ENCODE measurements at places on chromosomes 5 and 9.

GRCh38 chr5:107630184-107630583 lies 40.6 kb downstream of the EFNA5 start:
- DNase-seq, result no peak

DNA sequence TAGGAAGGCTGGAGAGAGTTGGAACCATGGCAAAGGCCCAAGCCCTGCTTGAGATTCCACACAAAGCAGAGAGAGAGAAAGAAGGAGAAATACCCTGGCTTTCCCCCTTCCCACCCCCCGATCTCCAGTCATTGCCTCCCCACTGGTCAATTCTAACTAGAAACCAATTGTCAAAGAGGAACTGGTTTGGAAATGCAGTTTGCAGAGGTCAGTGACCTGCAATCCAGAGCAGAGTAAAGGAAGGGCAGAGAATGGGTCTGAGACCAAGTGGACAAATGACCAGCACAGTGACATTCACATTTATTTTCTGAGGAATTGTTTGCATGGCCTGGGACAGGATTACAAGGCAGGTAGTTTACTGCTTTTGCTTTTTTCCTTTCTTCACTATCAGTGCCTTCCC lies 37.5 kb upstream of the ZFYVE16 start:
- no peak for DNase-seq

DNA sequence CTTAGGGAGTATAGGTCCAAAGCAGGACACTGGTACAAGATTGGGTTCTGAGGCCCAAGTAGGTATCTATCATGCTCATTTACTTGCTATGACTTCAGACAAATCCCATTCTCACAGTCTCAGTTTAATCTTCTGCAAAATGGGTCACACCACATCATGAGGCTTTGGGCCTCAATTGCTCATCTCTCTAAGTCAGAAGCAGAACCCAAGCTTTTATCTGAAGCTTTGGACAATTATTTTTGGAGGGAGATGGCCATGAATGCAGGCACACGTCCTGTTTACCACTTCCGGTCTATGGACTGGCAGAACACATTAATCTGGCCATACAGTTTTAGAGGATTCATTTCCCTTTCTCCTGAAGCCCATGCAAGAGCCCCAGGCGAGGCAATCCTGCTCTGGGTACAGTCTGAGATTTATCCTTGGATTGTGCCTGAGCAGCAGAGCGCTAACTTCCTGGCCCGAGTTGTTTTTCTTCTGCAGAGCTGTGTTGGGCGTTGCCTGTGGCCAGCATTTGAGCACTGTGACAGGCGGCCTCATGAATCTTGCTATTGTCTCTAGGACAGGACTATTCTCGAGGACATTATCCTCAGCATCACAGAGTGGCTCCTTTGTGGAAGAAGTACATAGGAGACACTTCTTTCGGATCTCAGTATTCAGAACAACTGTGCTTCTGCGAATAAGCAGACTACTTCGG lies 16.1 kb downstream of the SLC22A4 start:
- DNase-seq, result no peak

GRCh38 chr5:156913719-156914370 lies 49.2 kb downstream of the TIMD4 start:
- DNase-seq, result no peak

- DNase-seq, result no peak
These were observed 26.4 kb downstream of the ANXA6 start for GRCh38 chr5:151130922-151131891.

GRCh38 chr5:133827011-133827410 lies 141.4 kb downstream of the C5orf15 start:
- DNase-seq, result no peak
